Ureter (tissue), 1 donor: ENCODE measurements at places on chromosomes 2 and 18. TPM values are rescaled to one million over a fixed set of nuclear protein-coding genes. Genes with fewer than 3 reads are reported as not detected.

Gene GPATCH11
- total RNA-seq, result 6.8 TPM

Gene SNTG2
- total RNA-seq, result 9.9 TPM

Gene ATOH8
- 21.8 TPM for total RNA-seq

Gene PDCD1
- total RNA-seq, result 0.57 TPM

Gene NABP1
- total RNA-seq, result 40.8 TPM

Gene C2orf92
- total RNA-seq, result 9.2 TPM

Gene IRS1
- total RNA-seq, result 40.0 TPM

Gene SERPINB12
- total RNA-seq, result not detected

Gene ERLEC1
- 38.7 TPM for total RNA-seq

Gene PSMA8
- not detected for total RNA-seq

- DNase-seq, result no peak
Measured at GRCh38 chr2:175884697-175885393, 117.2 kb downstream of the LNPK start.

DNA sequence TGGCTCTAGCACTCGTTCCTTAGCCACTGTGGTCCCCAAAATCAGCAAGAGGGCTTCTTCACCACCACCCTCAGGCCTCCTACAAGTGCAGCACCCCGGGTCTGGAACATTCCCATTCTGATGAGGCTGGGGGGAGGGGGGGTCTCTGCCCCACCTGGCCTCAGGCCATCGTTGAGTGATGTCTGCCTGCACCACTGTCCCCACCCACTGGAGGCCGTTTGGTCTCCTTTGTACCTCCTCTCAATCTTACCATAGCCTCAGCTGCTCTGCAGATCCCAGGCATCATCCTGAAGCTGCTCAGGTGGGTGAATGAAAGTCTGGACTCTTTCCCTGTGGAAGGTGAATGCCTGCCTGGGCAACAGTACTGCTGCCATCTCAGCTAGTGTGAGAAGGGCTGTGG is 42.3 kb downstream of the WDR75 start:
- DNase-seq, result no peak

DNA sequence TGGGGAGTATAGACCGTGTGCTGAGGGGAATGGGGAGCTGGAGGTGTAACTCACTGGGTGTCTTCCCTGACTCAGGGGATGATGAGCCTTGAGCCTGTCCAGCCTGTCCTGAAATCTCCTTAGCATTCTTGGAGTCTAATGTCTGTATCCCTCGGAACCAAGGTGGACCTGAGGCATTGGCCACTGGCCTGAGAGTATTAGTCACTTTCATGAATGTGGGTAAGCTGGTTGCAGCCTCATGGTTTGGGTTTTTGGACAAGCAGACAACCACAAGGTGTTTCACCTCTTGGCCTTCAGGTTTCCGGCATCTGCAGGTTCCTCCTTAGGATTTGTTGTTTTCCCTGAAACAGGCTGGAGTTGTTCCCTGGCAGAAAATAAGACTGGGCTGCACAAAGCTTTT is 63.2 kb downstream of the PRKCE start:
- DNase-seq, result no peak

DNA sequence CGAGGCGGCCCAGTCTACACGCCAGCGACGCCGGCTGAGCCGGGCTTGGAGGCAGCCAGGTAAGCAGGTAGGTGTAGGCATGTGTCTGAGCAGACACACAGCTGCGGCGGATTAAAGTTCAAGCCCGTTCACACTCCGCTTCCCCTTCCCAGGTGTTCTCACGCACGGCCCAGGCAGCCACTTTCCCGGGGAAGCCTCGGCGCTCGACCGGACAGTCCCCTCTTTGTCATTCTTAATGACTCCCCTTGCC is 367 bp downstream of the TGFA start:
- DNase-seq, result peak; percentile 56

- DNase-seq, result no peak
Measured at GRCh38 chr18:23799540-23799939, 110.3 kb downstream of the LAMA3 start.

DNA sequence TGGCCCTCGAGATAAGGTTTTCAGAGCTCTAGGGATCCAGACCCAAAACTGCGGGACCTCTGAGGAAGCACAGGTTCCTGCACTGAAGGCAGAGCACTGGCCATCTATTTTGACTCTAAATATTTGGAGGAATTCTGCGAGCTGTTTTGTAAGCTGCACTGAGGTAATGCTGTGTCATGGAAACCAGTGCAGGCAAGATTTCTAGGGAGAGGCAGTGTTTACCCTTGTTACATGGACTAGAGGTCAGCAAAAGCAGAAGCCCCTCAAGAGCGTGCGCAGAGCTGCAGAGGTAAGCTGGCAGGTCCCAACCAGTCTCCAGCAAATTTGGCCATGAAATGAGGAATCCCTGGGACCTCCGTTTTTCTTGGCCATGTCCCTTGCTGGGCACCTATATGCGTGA is 137.3 kb downstream of the RNF152 start:
- no peak for DNase-seq

GRCh38 chr2:30475542-30475941 is 28.5 kb downstream of the LCLAT1 start:
- DNase-seq, result no peak

GRCh38 chr2:65790676-65790935 is 358.2 kb upstream of the SPRED2 start:
- no peak for DNase-seq

DNA sequence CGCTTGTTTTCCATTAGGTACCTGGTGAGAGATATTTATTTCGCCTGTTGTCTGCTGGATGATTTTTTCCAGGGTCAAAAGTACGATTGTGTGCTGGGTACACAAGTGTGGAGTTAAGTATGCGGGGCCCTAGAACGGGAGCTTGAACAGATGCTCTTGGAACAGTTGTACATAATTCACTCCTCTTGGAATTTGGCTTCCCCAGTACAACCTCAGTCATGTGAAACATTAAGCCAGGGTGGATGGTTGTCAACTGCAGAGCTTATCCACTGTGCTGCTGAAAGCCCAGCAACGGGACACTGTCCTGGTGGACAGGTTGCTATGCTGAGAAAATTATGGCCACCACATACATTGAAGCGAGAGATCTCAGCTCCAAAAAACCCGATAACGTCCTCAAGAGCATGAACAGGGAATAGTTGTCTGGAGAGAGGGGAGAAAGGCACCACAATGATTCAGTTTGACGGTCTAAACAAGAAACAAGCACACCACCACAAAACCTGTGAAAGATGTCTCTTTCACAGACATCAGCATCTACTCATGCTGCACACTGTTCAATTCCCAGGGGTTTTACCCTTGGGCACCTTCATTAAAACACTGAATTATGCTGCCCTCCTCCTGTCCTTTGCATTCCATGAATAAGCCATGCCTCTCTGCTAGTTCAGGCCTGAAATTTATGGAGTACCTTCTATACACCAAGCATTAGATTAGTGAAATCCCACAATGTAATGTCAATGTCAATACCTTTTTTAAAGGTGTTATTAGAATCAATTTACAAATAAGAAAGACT is 176.8 kb upstream of the TRIB2 start:
- no peak for DNase-seq

DNA sequence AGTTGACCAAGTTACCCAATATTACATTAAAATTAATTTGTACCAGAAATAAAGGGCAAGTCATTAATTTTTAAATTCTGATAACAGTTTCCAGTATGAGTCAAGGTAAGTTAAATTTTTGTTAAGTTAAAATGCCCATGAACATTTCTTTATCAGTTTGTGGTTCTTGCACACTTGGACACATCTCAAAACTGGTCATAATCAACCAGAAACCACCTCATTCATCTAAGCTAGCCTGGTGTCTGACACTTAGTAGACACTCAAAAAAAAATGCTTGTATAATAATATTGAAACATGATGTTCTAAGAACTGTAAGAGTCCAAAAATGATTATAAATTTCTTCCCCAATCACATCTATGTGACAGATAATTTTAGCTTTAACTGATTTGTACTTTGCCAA is 62.4 kb downstream of the SATB2 start:
- no peak for DNase-seq

DNA sequence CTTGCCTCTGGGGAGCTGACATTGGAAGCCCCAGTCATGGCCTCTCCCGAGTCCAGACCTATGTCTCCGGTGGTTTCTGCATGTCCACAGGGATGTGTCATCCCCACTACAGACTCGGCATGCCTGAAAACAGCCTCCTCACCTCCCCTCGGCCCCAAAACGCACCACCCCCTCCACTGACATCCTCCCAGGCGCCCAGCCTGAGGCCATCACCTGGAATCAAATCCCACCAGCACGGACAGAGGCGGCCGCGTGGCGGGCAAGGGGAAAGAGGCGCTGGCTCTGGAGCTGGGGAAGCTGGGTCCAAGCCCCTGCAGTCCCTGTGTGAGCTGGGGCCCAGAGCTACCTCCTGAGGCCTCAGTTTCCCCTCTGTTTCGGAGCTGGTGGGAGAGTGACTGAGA is 69.9 kb upstream of the SMAD7 start:
- peak; percentile 37 for DNase-seq

DNA sequence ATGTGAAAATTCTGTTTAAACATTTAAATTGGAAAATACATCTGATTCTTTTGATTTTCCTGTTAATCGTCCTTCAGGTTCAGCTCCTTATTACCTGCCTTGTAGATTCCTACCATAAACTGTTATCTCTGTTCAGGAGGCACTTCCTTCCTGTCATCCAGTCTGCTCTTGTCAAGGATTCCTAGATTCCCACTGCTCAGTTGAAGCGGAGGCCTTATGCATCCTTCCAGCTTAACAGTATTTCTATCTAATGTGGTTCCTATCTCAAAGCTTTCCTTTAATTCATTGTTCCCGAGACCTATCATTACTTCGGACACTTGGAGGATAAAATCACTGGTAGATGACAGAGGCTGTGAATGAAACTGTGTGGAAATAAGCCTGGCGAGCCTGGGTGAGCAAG is 12.0 kb downstream of the SPAG16 start:
- DNase-seq, result no peak

GRCh38 chr2:178874529-178875240 is 67.5 kb upstream of the TTN start:
- DNase-seq, result no peak

DNA sequence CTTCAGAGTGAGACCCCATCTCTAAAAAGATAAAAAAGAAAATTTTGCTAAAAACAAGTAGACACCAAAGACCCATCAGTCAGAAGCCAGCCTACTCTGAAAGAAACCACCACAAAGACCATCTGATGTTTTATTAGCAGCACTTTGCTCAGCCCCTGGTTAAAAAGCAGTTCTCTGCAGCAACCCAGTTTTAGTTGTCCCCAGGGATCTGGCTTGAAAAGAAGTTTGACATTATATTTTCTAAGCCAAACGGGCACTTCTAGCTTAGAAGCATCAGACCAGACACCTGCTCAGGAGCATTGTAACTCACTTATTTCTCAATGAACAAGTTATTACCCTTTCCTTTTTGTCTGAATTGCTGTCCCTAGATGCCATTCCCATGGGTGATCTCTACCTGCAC is 164.2 kb upstream of the ETAA1 start:
- no peak for DNase-seq

GRCh38 chr2:8416849-8417832 is 264.7 kb upstream of the ID2 start:
- no peak for DNase-seq

- no peak for DNase-seq
Measured at GRCh38 chr18:13889671-13890070, 25.7 kb downstream of the MC2R start.

DNA sequence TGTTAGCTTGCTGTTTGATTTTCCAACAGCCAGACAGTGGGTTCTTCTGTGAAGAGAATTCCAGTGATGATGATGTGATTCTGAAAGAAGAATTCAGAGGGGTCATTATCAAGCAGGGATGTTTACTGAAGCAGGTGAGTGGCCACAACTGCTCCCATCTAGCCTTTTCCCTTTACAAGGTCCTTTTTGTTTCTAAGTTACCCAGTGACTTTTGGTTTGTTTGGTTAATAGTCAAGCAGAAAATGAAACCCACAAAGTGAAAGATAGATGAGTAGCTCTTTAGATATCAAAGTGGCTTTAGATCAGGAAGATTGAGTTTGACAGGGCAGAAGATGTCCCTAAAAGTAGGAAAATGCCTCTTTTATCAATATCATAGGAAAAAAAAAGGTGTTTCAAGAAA is 23.3 kb downstream of the PLEK start:
- DNase-seq, result no peak

GRCh38 chr2:60411295-60411694 is 142.2 kb downstream of the BCL11A start:
- no peak for DNase-seq

DNA sequence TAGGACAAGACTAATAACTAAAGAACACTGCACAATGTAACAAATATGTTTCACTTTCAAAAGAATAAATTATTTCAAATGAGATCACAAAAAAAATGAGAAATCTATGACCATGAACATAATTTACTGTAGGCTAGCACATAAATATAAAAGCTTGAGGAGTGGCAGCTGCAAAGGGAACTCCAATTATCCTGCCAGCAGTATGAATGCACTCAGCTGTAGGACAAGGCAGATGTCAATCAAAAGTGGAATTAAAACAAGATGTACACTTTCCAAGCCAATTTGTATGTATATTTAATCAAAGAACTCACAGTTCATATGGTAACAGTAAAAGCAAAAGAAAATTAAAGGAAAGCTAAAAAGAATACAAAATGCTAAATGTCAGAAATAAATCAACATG is 76.6 kb upstream of the NCKAP5 start:
- DNase-seq, result no peak

GRCh38 chr2:162490761-162491470 is 147.0 kb downstream of the GCA start:
- DNase-seq, result no peak

DNA sequence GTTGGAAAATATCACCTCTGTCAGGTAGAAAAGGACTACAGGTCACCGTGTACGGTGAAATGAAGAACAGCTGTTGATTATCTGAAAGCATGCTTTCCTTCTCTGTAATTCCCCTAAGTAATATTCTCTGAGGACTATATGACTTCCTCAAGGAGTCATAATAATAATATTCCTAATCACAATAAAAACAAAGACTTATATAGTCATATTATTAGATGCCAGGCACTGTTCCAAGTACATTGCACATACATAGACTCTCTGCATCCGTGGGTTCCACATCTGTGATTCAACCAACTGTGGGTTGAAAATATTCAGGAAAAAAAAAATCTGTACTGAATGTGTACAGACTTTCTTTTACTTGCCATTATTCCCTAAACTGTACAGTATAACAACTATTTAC is 512.4 kb upstream of the ID2 start:
- no peak for DNase-seq

DNA sequence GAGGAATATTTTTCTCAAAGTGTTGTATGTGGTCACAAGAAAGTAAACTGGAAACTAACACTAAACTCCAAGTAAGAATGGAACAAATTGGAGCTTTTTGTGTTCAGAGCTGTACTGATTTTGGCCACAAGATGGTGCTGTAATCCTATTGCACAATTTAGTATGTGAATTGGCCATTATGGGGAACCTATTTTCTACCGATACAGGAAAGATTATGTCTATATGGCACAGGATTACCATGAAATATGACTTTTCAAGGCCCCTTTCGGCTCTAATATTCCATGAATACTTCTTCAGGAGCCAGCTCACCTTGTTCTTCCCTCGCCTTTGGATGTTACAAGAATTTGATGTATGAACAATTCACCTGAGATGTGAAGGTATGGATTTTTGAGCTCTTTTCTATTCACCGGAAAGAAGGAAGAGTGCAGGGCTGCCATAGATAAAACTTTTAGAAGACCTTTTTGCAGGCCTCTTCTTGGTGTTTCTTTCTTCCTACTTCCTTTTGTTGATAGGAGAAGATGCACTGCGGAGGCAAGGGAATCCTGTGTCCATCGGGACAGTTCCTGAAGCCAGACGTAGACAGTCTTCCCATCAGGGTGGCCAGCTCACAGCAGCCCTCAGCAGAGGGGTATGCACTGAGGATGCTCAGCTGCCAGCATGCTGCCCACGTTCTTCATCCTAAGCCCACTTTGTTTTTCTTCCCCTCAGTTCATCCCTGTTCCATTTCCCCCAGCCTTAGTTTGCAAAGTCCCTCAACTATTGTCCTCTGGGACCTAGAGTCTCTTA is 13.3 kb downstream of the MRPL44 start:
- DNase-seq, result no peak
